Bronchial epithelial cell (primary cell): ENCODE measurements at places on chromosomes 4 and X. TPM values are rescaled to one million over a fixed set of nuclear protein-coding genes. Genes with fewer than 3 reads are reported as not detected.

The ETNPPL gene
- total RNA-seq, result not detected in 2 replicates

The F8A2 gene
- 0.79 TPM in 1 of 2 replicates, not detected in the other for total RNA-seq

The DNAJB14 gene
- 32.1 and 32.9 TPM in 2 replicates for total RNA-seq

The P2RY10 gene
- total RNA-seq, result not detected in 2 replicates
